Stimulated activated CD8-positive, alpha-beta memory T cell treated with anti-CD3 and anti-CD28 coated beads, Interleukin-4, amount 100 ng/mL, for 24 hours (primary cell): ENCODE measurements at places on chromosomes 1 and 21.

DNA sequence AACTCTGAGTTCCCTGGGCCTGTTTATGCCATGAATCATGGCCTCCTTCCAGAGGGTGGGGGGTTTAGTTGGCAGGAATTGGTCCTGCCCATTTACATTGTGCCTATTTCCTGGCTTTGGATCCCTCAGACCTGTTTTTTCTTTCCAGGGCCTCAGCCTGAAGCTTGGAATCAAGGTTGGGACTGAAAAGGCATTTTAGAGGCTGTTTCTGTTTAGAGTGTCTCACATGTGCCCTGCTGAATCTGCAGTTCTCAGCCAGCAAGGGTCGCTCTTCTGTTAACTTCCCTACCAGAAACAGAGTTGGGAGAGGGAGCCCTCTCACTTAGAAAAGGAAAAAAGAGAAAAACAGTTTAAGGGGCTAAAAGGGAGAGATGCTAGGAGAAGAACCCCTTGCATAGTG is 191.1 kb downstream of the PTPRC start:
- no peak for DNase-seq

DNA sequence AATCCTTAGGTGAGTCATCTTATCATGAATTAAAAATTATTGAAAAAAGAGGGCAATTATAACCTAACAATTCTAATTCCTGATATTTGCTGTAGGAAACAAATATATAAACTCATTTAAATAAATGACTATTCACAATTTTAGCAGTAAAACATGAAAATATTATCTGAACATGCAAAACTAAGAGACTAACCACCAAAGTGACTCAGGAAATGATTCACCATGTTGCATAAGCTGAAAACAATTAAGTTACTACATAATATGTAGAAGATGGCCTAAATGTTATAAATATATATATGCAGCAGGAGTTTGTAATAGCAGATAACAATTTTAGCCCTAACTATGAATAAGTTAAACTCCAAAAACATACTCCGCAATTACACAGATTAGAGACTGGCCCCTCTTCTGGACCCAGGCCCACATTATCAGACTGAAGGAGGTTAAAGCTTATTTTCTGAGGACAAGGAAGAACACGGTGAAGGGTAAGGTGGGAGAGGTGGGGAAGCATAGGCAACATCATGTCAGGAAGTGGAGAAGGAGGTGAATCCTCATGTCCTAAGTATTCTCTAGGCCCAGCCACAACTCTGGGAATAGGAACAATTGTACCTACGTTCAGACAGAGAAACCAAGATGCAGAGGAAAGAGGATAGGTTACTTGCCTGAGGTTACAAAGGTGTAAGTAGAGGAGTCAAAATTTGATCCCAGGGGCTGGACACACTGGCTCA is 15.6 kb upstream of the AIM2 start:
- DNase-seq = no peak

GRCh38 chr1:45014321-45015028 is 2.4 kb downstream of the UROD start:
- peak; percentile 68 for DNase-seq

DNA sequence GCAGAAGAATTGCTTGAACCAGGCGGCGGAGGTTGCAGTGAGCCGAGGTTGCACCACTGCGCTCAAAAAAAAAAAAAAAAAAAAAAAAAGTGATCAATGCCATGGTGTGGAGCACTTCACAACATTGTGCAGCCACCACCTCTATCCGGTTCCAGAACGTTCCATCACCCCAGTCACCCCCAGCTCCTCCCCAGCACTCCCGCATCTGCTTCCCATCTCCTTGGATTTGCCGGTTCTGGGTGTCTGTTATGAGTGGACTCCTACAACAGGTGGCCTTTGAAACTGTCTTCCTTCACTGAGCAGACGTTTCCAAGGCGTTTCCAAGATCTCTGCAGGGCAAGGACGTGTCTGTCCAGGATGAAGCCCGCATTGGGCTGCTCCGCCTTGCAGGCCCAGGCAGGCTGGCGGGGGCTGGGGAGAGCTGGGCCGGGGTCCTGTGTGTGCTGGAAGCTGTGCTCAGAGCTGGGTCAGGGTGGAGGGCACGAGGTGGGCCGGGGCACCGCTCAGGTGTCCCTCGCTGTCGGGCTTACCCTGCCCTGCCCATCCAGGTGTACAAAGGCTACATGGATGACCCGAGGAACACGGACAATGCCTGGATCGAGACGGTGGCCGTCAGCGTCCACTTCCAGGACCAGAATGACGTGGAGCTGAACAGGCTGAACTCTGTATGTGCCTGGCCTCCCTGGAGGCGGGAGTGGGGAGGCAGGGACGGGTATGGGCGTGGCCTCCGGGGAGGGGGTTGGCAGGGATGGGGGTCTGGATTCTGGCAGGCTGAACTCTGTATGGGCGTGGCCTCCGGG is 14.9 kb upstream of the LRRC3 start:
- DNase-seq = no peak

GRCh38 chr1:99660496-99660895 is 14.6 kb downstream of the PALMD start:
- DNase-seq = no peak

DNA sequence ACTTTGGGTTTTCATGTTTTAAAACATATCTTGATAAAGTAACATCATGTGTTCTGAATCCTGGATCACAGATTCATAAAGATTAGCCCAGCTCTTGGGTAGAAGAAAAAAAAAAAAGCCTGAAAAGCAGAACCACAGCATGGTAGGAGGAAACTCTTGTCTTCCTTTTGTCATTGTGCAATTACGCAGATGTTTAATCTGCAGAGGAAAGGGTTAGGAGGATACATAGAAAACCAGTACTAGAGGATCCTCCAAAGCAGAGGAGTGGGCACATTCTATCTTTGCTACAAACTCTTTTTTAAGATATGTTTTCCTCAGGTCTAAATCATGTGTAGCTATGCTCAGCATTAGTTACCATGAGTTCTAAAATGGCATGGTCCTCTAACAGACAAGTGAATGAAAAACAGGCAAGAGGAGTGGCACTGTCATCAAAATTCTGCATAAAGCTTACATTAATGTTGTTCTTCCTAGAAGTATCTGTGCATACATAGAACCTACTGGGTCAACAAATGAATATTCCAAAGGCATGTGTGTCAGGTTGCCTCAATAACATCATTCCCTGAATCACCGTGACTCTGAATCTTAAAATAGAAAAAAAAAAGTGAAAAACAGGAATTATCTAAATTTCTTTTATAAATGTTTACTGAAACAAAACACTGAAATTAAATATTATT is 107.0 kb downstream of the NME7 start:
- DNase-seq = no peak

DNA sequence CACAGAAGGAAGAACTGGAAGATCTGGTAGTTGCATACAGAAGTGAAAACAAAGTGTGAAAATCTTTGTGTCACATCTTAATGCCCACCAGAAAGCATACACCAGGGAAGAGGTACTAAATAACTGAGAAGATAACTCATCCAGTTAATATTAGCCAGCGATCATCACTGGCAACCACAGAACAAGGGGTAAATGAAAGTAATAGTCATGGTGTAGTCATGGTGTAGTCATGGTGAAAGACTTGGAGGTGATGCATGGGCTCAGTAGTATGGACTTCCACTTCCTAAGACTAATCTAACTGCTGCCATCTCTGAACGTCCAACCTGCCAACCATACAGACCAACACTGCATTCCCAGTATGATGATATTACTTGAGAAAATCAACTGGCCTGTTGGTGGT is 481.2 kb upstream of the NR5A2 start:
- DNase-seq = no peak

GRCh38 chr1:188871164-188871563 is 1606.5 kb downstream of the BRINP3 start:
- DNase-seq = no peak
